ENCODE measurements at places on chromosomes 11 and 22.

DNA sequence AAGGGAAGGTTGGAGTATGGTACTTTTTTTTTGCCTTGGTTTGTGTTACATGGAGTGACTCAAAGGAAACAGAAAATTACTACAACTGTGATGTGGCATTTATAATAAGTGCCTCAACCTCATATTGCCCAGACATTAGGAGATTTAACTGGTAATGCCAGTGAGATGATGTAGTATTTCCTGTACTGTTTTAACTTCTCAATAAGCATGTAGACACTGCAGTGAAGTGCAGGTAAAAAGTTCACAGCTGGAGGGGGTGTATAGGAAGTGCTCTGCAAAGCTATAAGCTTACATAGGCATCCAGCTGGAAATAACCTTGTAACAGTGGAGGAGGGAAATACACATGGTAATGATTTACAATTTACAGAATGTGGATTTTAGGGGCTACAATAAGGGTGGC, 138.2 kb upstream of the MTMR2 start:
- DNase-seq = no peak

DNA sequence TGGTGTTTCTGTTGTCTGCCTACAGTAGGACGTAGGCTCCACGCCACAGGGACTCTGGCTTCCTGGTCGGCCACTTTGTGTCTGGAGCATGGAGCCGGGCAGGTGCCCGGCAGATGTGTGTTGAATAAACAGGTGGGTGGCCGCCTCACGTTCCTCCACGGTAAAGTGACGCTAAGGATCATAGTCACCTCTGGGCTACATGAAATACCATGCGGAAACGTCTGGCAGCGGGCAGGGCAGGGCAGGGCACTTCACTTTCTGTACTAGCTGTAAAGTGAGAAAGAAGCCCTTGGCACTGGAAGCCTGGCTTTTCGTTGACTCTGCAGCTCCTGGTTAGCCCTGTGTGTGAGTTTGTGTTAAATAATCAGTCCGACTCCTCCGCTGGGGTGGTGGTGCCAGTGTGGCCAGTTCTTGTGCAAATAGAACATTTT, 52.4 kb downstream of the MCM5 start:
- DNase-seq = no peak

DNA sequence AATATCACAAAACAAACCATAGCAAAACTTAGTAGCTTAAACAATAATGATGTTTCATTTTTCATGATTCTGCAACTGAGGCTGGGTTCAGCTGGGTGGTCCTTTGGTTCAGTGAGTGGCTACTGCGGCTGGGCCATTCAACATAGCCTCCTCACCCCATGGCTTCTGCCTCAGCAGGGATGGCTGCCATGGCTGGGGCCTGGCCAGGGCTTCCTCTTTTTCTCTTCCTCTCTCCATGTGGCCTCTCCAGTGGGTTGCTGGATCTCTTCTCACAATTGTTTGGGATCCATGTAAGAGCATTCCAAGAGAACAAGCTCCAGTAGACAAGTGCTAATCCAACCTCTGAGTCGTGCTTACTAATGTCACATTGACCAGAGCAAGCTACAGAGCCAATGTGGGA, 248.6 kb upstream of the PLET1 start:
- no peak for DNase-seq

DNA sequence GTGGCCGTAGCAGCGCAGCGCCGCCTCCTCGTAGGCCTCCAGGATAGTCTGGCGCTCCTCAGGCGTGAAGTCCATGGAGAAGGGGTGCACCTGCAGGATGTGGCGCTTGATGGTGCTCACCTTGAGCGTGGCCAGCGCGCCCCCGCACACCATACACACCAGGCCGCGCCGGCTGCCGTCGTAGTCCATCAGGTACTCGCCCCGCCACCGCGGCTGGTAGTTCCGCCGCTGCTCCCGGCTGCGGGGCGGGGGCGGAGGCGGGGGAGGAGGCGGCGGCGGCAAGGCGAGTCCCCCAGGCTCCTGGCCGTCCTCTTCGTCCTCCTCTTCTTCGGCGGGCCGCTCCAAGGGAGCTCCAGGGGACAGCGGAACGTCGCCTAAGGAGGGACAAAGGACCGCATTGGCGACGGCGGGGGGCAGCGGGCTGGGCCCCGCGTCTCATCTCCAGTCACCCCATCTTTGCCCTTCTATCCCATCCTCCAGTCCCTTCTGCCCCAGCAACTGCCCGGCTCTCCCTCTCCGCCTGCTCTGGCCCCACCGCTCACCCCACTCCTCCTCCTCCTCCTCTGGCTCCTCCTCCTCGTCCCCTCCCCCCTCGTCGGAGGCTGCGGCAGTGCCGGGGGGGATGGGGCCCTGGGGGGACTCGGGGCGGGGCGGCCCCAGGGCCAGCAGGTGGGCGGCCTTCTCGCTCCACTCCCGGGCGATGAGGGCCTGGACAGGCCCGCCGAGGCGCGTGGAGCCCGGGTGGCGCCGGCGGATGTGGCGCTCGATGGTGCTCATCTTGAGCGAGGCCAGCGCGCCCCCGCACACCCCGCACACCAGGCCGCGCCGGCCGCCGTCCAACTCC, 4.9 kb downstream of the ZFTA start:
- no peak for DNase-seq

GRCh38 chr22:31753005-31753633, 700 bp upstream of the DEPDC5 start:
- peak; percentile 85 for DNase-seq

GRCh38 chr22:44026630-44027511, 2.8 kb downstream of the PARVB start:
- no peak for DNase-seq

DNA sequence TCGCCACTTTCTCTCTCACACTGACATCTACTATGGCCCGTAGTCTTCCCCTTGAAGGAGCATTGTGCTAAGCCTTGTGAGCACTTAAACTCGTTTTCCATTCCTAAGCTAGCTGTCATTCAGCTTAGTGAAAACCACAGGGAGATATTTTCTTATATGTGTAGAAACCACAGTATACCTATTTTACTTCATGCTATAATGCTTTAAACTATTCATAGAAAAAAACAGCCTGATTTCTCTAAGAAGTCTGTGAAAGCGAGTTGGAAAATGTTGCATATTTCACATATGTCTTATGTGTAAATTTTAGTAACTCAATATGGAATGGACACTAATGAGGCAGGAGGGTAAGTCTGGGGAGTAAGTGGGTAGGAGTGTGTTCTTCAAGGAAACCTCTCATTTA, 194.3 kb upstream of the CTSC start:
- no peak for DNase-seq

- no peak for DNase-seq
Observed at GRCh38 chr11:71355281-71355680, 92.9 kb downstream of the DHCR7 start.

DNA sequence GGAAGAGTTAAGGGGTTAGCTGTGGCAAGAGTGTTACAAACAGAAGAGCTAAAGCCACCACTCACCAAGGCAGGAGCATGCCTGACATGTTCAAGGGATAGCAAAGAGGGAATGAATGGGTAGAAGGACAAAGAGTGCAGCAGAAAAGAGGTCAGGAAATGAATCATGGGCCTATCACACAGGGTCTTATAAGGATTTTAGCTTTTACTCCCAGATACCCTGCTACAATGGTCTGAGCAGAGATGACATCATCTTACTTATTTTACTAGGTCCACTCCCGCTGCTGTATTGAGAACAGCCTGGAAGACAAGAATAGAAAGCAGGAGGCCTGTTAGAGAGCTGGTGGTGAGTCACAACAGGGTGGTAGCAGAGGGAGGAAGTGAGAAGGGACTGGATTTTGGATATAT, 9.8 kb downstream of the TRAF6 start:
- no peak for DNase-seq

- no peak for DNase-seq
Observed at GRCh38 chr22:42623301-42623751, 8.6 kb upstream of the POLDIP3 start.

DNA sequence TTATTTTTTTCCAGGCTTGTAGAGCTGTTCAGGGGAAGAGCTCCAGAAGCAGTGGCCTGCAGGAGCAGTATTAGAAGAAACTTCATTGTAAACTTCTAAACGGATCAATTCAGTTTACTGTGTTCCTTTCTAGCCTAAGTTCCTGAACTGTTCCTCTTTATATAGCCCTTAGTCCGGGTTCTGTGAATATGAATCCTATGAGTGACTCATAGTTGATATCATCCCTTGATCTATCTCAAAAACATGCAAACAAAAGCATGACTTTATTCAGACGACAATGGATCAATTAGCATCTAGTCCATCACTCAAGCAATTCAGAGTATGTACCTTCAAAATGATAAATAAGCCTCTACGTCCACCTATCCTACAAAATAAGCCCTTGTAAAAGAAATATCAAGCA, at the start of gene MMP12:
TSS of gene MMP12 (minus strand) at position 131 of the 400 bp plus-strand sequence. CDS start at position 86, 45 bp downstream.
- DNase-seq = no peak

- DNase-seq = no peak
Observed at GRCh38 chr11:119676461-119677020, 52.5 kb downstream of the NECTIN1 start.

- DNase-seq = peak; percentile 81
Observed at GRCh38 chr22:17847360-17848078, 73.2 kb upstream of the BID start.

DNA sequence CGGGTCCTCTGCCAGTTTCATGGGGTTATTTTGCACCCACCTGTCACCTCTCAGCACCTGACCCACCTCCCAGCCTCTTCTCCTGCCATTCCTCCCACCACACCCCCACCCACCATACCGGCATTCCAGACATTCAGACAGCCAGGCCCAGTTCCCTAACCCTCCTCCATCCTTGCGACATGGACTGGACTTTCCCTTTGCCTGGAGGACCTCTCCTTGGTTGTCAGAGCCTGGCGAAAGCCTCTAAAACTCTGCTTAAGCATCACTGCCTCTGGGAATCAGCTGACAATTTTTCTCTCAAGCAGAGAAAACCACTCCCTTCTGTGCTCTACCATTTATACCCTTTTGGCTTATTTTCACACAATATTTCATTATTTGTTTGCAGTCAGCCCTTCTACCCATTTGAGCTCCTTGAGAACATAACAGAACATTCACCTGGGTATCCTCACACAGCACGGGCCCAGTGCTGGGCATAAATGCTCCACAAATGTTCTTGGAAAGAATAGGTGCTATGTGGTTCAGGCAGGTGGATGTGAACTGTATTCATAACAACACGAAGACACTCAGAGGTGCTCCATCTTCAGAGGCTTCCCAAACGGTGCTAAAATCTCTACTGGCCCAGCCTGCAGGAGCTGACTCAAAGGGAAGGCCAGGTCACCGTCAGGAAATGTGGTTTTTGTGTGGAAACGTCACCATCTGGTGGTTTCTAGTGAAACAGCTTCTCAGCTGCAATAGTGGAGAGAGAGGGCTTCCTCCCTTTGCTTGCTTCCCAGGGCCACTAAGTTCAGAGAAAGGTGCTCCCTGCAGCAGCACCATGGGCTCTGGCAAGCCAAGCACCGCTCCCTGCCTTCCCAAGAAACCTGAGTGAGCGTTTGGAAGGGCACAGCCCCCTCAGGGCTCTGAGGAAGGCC, 10.4 kb downstream of the SPATA19 start:
- peak; percentile 76 for DNase-seq

- no peak for DNase-seq
Observed at GRCh38 chr11:133810766-133811165, 34.5 kb downstream of the SPATA19 start.

GRCh38 chr11:119590651-119591351, 138.2 kb downstream of the NECTIN1 start:
- no peak for DNase-seq

DNA sequence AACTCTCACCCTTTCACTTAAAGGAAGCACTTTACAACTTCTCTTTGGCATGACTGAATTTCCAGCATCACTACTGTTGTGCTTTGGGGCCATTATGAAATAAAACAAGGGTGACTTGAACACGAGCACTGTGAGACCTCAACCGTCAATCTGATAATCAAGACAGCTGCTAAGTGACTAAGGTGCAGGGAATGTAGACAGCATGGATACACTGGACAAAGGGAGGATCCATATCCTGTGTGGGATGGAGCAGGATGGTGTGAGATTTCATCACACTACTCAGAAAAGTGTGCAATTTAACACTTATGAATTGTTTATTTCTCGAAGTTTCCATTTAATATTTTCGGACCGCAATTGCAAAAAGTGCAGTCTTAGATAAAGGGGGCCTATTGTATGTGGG, 16.1 kb upstream of the EXPH5 start:
- DNase-seq = no peak

GRCh38 chr11:75051043-75051442, 45.6 kb downstream of the OR2AT4 start:
- DNase-seq = no peak

- DNase-seq = no peak
Observed at GRCh38 chr11:116643521-116643920, 129.3 kb downstream of the BUD13 start.

DNA sequence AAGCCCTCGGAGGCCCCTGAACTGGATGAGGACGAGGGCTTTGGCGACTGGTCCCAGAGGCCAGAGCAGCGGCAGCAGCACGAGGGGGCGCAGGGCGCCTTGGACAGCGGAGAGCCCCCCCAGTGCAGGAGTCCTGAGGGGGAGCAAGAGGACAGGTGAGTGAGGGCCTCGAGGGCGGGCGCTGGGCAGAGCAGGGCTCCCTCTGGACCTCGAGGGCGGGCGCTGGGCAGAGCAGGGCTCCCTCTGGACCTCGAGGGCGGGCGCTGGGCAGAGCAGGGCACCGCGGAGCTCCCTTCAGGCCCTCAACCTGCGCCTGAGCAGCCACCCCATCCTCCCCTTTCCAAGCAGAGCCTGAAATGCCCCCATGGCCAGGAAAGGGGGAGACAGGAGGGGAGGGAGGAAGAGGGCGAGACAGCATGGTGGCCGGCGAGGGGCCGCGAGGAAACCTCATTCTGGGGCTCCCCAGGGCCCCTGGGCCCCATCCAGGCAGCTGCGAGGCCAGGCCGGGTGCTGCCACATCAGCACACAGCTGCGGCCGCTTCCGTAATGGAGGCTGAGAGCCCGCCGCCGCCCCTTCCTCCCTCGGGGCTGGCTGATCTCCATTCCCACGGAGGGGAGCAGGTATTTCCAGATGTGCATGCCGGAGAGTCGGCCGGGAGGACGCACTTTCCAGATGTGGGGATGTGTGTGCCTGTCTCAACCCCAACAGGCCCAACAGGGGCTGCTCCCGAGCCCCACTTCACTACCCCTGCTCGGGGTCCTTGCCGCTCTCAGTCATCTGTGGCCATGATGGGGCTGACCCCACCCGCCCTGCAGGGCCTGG, 10.0 kb downstream of the PRR33 start:
- no peak for DNase-seq

- no peak for DNase-seq
Observed at GRCh38 chr11:59184691-59185339, 12.9 kb downstream of the DTX4 start.

- no peak for DNase-seq
Observed at GRCh38 chr11:96197801-96198701, 144.9 kb downstream of the MAML2 start.

DNA sequence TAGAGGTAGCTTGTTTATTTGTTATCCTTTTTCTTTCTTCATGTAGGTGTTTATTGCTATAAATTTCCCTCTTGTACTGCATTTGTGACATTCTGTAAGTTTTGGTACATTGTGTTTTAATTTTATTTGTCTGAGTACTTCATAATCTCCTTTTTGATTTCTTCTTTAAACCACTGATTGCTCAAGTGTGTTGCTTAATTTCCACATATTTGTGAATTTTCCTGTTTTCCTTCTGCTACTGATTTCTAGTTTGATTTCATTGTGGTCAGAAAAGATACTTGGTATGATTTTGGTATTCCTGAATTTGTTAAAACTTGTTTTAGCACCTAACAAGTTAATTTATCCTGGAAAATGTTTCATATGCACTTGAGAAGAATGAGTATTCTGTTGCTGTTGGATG, 15.1 kb downstream of the OR10V1 start:
- no peak for DNase-seq

GRCh38 chr22:24442352-24442744, 14.9 kb downstream of the ADORA2A start:
- DNase-seq = no peak
